Tibial nerve (tissue), 4 donors: ENCODE measurements at places on chromosomes 7 and 10.

GRCh38 chr7:3057066-3057420 lies 13.4 kb upstream of the CARD11 start:
- no peak for DNase-seq

DNA sequence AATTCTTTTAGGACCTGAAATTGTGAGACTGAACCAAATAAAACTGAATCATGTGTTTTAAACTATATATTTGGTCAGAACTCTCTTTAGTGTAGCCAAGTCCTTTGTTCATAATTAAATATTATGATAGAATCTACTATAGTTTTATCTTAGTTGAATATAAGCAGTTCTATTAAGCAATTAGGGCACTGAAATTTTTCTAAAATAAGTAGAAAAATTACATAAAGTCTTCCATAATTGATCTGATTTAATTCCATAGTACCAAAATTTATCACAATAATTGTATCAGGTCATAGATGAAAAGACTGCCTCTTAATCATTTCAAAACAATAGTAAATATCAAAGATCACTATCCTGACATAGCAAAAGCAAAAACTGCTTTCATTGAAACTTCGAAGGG lies 90.1 kb upstream of the BET1 start:
- no peak for DNase-seq

GRCh38 chr7:80224415-80224814 lies 89.8 kb downstream of the GNAI1 start:
- DNase-seq: no peak

- no peak for DNase-seq
Measured at GRCh38 chr7:18902892-18903291, 214.5 kb downstream of the TWIST1 start.

GRCh38 chr10:7572391-7572790 lies 94.4 kb downstream of the ITIH5 start:
- DNase-seq: no peak

DNA sequence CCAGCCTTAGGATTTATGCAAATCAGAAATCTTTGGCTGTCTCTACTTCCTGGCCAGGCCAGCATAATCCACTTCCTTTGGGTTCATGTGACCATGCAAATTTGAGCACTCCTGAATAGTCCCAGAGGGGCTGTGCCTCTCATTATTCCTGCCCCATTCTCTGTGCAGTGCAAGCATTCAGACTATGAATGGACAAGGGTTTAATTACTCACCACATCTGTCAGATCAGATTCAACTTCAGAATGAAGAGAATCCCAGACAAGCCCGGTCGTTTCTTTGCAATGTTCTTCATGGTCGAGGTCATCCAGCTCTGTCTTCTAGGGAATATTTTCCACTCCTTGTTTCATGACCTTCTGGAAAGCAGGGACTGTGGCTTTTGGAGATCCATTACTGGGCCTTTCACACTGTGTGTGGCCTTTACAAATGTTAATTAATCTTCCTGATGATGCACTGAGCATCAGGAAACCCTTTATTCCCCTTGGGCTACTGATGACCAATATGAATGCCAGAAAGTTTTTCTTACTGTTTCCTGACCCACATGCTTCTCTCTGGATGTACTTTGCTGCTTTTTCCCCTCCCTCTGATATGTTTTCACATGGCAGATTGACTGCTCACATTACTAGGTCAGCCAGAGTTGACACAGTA lies 217.6 kb upstream of the TCF7L2 start:
- no peak for DNase-seq
